GM13976 (cell line): ENCODE measurements at places on chromosomes 7 and 10.

DNA sequence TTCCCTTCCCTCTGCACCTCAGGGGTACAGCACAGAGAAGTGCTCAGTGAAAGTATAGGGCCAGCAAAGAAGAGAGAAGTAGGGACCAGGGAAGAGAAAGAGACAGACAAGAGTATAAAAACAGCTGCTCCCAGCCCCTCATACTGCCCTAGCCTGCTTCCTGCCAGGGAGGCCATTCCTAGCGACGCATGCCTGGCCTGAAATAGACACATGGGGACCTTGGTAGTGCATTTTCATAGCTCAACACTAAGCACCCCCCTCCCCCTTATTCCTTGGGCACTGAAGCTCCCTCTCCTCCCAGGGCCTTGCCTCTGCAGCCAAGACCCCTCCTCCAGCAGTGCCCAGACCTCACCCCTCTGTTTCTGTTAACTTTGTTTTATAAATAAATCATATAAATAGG is 64.7 kb downstream of the ZMIZ1 start:
- no peak for DNase-seq

DNA sequence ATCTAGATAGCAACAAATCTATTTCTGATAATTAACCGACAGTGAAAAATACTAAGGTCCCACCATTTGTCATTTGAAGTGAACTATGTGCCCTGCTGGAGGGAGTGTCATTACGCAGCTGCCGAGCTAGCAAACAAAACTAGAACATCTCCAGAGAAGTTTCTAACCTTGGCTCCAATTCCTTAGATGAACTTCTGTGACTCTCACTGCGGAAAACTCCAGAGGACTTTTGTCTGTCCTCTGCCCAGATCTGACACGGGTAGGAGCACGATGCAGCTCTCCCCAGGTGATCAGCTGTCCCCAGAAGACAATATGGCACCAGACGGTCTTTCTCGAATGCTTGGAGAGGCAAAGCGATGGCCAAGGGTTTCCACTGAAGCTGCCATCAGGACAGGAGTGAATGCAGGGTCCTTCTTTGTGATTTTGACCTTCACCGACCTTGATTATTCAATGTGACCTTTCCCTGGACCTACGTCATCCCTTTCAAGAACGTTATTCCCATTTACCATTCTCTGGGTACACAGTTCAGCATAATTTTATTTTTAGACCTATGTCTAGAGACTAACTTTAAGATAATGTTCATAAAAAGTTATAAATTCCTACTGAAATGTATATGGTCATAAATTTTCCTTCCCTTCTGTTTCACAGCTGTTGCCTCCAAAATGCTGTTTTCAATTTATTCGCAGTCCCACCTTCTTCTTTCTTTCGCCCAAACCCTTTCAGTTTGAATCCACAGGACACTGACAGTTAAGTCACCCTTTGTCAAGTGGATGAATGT is 116.7 kb upstream of the C7orf33 start:
- DNase-seq: no peak

GRCh38 chr10:14389981-14390590 is 59.4 kb upstream of the FRMD4A start:
- DNase-seq: peak; percentile 51

GRCh38 chr7:156666368-156667109 is 26.0 kb downstream of the RNF32 start:
- DNase-seq: no peak

DNA sequence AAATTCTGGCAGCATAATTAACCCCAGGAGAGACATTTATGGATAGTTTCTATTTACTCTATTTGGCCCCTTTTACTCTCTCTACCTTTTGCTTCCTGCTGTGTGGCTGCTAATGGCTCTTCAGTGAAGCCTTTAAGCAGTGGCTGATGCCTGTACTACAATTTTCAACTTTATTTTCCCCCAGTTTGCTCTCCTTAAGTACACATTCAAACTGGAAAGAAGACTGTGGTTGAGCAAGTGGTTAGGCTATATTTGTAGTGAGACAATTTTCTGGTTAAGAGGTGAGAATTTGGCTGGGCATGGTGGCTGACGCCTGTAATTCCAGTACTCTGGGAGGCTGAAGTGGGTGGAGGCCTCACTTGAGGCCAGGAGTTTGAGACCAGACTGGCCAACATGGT is 8.5 kb upstream of the RSBN1L start:
- DNase-seq: no peak

GRCh38 chr7:123041101-123041500 is 45.6 kb upstream of the TAS2R16 start:
- DNase-seq: no peak

DNA sequence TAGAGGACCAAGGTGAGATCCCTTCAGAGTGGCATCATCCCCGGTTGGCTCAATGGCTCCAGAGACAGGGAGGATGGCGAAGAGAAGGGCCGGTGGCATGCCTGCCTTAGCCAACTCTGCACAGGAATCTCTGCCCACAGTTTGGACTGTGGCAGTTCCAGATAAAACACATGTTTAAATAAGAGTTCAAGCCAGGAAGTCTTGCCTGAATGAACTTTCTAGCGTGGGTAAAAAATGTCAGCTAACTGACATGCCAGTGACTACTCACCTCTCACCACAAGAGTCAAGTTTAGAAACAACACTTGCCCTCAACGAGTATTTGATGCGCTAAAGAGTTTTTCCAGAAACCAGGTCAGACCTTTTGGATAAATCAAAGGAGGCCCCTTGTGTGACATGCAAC is 3.0 kb downstream of the NOD1 start:
- no peak for DNase-seq

DNA sequence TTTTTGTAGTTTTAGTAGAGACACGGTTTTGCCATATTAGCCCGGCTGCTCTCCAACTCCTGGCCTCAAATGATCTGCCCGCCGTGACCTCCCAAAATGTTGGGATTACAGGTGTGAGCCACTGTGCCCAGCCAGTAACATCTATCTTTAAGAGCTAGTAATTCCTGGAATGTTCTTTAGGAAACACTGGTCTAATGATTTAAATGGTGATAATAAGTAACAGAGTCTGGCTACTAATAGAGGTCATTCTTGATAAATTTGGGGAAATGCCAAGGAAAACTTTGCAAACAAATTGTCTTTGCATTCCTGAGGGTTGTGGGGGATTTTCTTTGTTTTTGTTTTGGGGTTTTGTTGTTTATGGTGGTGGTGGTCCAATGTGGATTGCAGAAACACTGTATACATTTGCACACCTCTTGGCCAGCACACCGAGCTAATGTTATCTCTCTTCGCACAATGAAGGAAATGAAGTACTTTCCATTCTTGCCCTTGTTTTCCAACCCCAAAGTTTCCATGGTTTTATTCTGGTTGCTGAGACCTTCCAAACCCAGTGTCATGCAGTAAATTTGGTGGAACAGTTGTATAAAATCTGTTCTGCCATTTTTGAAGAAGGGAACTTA is 51.3 kb upstream of the WIPF3 start:
- no peak for DNase-seq

DNA sequence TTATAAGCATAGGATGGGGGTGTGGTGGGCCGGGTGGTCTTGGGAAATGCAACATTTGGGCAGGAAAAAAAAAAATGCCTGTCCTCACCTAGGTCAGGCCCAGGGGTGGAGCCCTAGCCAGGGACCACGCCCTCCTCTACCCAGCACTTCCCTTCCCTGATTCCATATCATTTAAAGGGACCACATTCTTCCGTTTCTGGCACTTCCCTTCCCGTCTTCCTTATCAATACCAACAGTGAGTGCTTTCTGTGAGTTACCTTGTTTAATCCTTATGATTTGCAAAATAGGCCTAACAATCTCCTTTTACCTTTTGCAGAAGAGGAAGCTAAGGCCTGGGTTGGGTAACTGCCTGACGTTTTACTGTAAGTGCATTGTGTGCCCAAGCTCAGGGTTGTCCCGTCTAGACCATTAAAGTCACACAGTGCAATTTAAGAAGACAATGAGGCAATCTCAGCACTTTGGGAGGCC is 16.7 kb upstream of the C10orf95 start:
- no peak for DNase-seq

- DNase-seq: peak; percentile 18
These were observed at the start of gene SORCS1 for GRCh38 chr10:107163881-107164861. SORCS1 (minus strand) TSS chr10:107164706.

DNA sequence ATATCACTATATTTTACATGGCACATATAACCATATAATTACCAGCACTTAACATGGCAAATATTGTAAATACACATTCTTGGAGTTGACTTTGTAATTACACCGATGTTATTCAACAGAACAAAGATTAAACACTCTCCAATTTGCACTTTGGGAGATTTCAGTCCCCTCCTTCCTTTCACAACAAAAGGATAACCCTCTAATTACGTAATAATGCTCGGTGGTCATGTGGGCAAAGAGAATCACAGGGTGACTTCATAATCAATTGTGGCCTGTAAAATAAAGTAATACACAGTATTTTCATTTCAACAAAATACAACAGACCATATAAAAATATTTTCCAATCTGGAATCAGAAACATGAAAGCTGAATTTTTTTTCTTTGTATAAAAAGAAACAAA is 73.2 kb downstream of the RHOBTB1 start:
- no peak for DNase-seq

DNA sequence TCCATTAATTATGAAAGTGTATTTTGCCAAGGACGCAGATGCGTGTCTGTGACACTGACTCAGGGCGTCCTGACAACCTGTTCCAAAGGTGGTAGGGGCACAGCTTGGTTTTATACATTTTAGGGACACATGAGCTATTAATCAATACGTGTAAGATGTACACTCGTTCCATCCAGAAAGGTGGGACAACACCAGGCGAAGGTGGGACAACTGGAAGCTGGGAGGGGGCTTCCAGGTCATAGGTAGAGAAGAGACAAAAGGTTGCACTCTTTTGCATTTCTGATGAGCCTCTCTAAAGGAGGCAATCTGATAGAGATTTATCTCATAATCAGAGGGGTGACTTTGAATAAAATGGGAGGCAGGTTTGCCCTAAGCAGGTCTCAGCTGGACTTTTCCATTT is 82.7 kb upstream of the ZNF746 start:
- no peak for DNase-seq

GRCh38 chr7:66464059-66464458 is 164.6 kb upstream of the KCTD7 start:
- DNase-seq: no peak

DNA sequence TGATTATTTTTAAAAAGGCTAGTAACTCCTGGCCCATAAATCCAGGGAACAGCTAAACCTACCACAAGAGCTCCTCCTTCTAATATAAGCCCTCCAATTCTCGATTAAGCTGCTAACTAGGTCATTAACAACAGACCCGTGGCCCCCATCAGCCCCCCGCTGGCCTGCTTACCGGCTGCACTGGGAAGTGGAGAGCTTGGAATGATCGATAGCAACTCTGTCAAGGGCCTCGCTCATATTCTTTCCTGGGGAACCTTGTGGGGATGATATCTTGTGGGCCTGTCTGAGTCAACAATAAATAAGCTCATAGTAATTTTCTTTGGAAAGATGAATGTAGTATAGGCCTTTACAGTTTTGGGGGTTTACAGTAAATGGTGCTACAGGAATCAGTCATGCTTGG is 353.5 kb downstream of the TCERG1L start:
- no peak for DNase-seq

DNA sequence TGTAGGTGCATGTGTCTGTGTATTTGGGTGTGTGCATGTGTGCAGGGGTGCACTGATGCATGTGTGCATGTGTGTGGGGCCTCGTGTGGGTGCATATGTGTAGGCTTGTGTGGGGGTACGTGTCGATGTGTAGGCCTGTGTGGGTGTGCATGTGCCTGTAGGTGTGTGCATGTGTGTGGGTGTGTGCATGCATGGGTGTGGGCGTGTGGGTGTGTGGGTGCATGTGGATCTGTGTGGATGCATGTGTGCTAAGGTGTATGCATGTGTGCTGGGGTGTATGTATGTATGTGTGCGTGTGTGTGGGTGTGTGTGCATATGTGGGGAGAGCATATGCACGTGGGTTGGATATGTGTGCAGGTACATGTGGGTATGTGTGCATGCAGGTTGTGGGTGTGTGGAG is 73.2 kb downstream of the NKX6-2 start:
- no peak for DNase-seq
